CD4-positive, alpha-beta memory T cell (primary cell): ENCODE measurements at places on chromosomes 13 and 19. TPM values are rescaled to one million over a fixed set of nuclear protein-coding genes. Genes with fewer than 3 reads are reported as not detected.
A peak's percentile ranks its signal among the peaks of the same experiment; 100 is the strongest.

DNA sequence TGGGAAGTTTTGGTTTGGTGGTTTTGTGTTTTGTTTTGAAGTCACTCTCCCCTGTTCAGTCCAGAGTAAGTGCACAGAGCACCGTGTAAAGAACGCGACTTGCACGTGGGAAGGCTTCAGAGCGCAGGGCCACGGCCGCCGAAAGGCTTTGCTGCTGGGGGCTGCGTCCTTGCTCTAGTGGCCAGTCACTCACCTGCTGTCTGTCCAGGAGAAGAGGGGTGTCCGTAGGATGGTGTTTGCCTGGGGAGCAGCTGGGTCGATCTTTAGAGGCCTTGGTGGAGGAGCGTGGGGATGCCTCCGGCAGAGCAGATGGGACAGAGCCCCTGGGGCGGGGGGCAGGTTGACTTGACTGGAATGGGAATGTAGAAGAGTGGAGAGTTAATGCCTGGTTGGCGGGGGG lies 116.6 kb upstream of the MCF2L start:
- DNase-seq = no peak

DNA sequence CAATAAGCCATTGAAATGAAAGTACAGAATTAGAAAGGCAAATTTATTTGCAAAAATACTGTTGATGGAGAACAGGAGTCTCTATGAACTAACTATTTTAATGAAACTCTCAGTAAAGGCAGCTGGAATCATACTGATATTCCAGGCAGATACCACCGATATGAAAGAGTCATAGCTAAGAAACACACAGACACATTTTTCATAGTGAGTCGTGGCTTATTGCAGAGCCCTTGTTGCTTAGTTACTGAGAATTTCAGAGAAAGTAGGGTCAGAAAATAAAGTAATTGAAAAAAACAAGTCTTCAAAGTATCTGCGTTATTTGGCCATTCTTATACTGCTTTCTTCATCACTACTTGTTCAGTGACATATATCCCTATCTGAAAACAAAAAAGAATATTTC lies 1890.9 kb downstream of the PCDH9 start:
- no peak for DNase-seq

- no peak for DNase-seq
These were observed 6.2 kb upstream of the EVI5L start for GRCh38 chr19:7823686-7824301.

DNA sequence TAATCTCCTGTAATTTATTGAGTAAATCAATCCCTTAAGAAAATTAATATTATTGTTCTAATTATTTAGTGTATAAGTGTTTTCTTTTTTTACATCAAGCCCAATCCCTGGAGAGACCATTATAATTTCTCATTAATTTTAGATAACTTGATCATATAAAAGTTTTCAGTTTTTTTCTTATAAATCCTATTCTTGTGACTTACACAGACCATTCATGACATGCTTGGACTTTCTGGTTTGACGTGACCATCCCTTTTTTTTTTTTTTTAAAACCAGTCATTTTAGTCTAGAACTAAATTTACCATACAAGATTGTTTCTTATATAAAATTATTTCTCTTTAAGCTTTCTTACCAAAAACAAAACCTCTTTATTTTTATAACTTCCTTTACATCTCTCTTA lies 5.4 kb upstream of the MTRF1 start:
- DNase-seq = peak; percentile 4

- DNase-seq = no peak
These were observed 4.5 kb downstream of the NAA16 start for GRCh38 chr13:41315443-41316047.

- no peak for DNase-seq
These were observed 92.6 kb upstream of the TMTC4 start for GRCh38 chr13:100767192-100767591.

GRCh38 chr13:103078158-103078557 lies 11.9 kb upstream of the SLC10A2 start:
- DNase-seq = no peak

GRCh38 chr19:48635966-48636858 lies 967 bp downstream of the DBP start:
- DNase-seq = no peak

DNA sequence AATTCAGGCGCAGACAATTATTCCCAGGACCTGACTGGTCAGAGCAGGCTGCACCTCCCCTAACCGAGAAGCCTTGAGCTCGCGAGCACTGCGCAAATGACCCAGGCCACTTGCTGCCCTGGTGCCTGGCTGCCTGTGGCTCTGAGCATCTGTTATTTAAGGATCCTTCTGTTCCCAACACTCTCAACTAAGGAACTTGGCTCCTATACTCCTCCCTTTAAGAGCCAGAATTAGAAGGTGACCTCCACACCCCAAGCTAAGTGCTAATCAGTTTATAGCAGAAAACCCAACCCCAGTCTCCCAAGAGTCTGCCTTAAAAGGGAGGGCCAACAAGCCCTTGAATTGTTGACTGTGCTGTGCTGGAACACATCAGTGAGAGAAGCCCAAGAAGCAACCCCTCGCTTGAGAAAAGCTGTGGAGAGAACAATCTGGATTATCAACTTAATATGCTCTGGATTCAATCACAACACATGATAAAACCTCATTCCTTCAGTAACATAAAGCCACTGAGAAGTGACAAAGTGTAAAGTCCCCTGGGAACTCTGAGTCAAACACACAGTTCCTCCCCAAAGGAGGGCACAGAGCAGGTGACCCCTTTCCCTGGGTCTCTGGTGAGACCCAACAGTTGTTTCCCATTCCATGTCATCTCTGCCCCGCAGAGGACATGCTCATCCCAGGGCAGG lies 14.6 kb downstream of the AKAP8L start:
- DNase-seq = no peak

- no peak for DNase-seq
These were observed 833.0 kb upstream of the PCDH9 start for GRCh38 chr13:68063181-68063580.

DNA sequence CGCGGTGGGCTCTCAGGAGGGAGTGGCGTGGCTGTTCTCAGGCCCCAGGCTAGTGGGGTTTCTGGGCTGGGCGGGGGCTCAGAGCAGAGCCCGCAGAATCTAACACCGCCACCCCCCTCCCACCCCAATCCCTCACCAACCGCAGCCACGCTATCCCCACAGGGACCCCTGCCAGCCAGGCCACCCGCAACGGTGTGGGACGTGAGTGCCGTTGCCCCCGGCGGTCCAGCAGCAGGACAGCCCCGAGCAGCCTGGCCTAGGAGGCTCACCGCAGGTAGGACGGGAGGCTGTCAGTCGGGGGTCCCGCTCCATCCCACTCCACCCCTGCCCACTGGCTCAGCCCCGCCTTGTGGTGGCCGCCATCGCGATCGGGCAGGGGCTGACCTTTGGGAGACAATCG lies at the start of gene NTN5:
Gene NTN5 (minus strand): TSS at position 24 of the 400 bp plus-strand sequence. CDS start 2,031 bp downstream, outside the sequence.
- DNase-seq = no peak

DNA sequence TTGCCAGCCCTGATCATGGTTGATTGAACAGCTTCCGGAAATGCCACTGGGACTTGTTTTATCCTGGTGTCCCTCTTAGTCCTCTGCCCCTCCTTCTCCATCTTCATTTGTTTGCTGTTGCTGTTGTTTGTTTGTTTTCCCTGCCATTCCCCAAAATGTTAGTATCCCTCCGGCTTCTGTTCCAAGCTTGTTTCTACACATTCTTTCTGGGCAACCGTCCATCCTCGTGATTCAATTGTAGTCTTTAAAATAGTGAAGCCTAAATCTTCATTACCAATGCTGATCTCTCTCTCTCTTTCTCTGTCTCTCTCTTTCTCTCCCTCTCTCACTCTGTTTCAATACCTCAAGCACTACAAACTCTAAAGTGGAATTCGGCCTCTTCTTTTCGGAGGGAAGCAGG lies 649.3 kb upstream of the ARGLU1 start:
- DNase-seq = no peak

DNA sequence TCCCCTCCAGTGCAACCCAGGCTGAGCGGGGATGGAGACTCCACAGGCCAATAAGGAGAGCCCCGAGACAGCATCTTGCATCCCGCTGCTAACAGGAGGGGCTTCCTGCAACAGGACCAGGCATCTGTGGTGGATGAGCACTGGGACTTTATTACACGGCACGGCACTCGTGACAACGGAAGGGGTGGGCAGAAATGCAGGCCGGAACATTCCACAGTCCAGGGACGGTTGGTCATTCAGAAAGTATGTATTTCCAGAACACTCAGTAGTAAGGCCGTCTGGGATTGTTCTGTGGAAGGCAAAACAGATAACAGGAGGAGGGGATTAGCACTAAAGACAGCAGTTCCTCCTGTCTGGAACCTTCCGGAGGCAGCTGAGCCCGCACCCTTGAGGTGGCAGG lies 3.3 kb upstream of the TM6SF2 start:
- no peak for DNase-seq

GRCh38 chr19:11273296-11273695 lies 11.0 kb upstream of the DOCK6 start:
- no peak for DNase-seq

DNA sequence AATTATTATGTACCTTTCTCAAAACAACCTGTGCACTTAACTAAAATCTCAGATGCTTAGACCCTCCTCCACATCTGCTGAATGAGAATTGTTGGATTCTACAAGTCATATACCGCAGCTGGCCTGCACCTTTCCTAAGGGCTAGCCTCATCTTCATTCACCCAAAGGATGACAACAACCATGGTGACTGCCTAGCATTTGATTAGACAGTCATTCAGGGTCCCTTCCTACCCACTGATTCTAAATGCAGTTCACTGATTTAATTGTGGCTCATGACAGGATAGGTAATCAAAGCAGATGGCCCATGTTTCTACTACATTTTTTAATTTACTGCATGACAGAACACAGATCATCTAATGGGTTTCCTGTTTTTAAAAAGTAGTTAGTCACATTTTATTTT lies 551.9 kb upstream of the SLC10A2 start:
- DNase-seq = no peak

DNA sequence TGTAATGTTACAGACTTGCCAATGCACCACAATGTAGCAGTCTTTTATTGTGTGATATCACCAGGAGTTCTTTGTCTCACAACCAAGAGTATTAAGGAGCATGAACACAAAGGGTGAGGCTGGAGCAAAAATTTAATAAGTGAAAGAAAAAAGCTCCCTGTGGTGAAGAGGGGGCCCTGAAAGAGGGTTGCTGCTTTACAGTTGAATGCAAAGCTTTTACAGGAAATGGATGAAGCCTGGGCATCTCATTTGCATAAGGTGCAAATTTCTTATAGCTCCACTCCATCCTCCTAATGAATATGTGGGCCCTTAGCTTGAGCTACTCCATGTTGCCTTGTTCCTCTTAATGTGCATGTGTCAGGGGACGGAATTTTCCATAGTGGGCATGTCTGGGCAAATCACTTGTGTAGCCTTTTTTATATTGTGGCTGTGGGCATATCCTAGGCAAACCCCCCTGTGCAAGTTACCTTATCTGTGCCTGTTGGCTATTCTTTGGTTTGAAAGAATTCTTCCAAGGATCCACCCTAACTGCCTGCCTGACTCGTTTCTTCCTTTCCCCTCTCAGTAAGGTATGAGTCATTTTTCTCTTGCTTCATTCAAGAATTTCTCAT lies 45.3 kb upstream of the TRPC4 start:
- no peak for DNase-seq

DNA sequence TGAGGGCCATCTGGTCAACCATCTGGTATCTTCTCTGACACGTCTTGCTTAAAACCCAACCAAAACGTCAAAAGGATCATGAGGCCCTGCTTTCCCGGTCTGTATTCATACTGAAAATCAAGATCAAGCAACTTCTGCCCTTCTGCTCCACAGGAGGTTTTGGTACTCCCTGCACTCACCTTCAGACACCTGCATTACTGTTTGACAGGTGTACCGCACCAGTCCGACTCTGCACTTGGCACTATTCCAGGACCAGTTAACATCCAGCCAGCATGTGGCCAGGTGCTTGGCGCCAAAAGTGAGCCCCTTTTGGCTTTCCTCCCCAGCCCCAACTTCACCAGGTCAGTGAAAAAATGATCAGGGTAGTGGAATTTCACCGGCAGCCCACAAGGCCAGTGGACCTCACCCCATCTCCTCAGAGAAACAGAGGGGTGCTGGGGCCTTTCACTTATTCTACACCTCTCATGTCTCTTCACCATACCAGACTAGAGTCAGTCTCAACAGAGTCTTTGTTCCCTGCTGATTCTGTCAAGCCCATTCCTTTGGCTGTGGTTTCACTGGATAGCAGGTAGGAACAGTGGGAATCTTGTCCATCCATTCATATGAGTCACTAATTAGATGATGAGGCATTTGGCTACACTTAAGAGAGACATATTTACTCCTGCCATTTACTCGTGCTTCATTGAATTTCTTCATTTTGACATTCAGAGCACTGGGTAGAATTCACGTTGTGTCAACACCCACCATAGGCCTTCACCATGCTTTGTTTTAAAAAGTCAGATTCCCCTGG lies 85.3 kb downstream of the ZNF726 start:
- DNase-seq = no peak

GRCh38 chr19:19209372-19209771 lies 2.4 kb upstream of the NCAN start:
- no peak for DNase-seq

- DNase-seq = no peak
These were observed 2.1 kb upstream of the UTP14C start for GRCh38 chr13:52022356-52022755.

- no peak for DNase-seq
These were observed 59.4 kb upstream of the TSHZ3 start for GRCh38 chr19:31408460-31409124.

DNA sequence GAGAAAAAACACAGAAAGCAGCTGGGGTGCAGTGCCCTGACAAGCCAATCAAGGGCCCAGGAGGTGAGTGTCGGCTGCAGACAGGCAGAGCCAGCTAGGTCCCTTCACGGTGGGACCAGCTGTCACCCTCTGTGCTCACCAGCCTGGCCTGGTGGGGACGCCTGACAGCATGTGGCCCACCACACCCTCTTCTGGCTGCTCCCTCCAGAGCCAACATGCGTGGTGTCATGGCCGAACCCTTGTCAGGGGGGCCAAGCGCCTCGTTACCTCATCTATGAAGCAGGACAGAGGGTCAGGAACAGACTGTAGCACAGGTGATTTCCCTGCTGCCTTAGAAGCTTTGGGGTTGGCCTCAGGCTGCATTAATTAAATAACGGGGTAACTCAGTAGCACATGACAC lies 40.0 kb upstream of the ISYNA1 start:
- DNase-seq = no peak

Gene ZNF729
- total RNA-seq = not detected

Gene HIPK4
- not detected for total RNA-seq

Gene AMER2
- total RNA-seq = not detected

Gene IRGC
- not detected for total RNA-seq

Gene ERVK3-1
- total RNA-seq = 72.3 TPM

Gene PGLYRP2
- 0.61 TPM for total RNA-seq

Gene GPR4
- not detected for total RNA-seq

Gene C1QTNF9
- not detected for total RNA-seq

Gene OR7C1
- not detected for total RNA-seq

Gene PCDH9
- total RNA-seq = 0.17 TPM

Gene CGB3
- not detected for total RNA-seq

Gene MCEMP1
- not detected for total RNA-seq

Gene PSG1
- total RNA-seq = not detected
